ENCODE measurements at places on chromosomes 1 and 21. TPM values are rescaled to one million over a fixed set of nuclear protein-coding genes. Genes with fewer than 3 reads are reported as not detected.
A peak's percentile ranks its signal among the peaks of the same experiment; 100 is the strongest.

GRCh38 chr1:201480231-201481003, 11.4 kb upstream of the PHLDA3 start:
- DNase-seq: peak; percentile 95

Gene PTGER3
- total RNA-seq: 3.7 TPM

DNA sequence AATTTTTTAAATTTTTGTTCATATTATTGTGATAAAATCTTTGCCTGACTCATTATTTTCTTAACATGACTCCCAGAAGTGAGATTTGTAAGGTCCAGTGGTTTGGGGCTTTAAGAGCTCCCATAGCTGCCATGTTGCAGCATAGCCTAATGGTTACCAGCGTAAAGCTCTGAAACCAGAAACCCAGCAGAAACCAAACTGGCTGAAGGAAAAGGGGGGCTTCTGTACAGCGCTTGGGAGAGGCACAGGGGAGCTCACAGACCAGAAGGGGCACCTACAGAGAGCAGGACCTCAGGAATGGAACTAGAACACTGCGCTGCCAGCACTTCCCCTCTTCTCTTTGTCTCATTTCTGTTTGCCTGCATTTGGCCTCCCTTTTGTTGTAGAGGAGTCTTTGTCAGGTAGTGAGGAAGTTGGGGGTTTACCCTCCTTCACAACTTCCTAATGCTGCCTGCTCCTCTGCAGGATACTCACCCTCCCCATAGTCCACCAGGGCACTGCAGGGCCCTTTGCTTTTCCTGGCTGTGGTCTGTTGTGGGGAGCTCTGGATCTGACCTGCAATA, 2.6 kb upstream of the PYCR2 start:
- DNase-seq: no peak

Gene SIM2
- 0.07 TPM for total RNA-seq

- peak; percentile 87 for DNase-seq
Measured at GRCh38 chr1:230867903-230868735, at the start of gene C1orf198. TSS of gene C1orf198 (minus strand) at chr1:230868521. CDS start at chr1:230868512, 9 bp downstream.

DNA sequence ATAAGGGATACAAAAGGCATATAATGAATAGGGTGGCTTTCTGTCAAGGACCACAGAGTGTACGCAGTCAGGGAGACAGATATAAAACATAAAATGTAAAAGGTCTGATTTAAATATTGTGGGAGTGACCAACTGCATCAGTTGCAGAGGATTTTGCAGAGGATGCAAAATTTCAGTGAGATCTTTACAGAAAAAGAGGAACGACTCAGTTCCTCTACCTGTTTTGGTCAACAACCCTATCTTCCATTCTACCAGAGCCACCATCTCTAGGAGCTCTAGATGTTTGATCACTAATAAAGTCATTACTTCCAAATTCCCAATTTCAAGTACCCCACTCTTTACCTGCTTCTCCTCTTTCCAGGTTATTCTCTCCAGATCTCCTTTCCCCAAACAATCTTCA, 16.5 kb downstream of the SOD1 start:
- DNase-seq: no peak

DNA sequence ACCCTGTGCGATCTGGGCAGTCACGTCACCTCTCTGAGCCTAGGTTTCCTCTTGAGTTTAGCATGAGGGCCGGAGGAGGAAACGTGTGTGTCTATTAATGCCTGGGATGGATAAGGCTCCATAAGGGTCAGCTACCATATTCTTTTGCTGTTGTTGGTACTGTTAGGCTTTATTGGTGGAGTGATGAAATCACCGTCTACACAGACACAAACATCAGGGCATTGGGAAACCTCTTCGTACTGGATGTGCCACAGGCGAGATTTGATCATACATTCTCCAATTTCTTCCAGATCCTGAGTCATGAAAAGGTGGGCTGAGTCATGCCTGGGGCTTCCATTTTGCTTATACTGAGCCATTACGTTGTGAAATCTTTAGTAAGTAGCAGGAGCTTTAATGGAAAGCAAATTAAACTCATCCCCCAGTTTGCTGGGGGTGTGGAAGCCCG, 24.9 kb upstream of the GRHL3 start:
- DNase-seq: no peak

Gene RPE65
- total RNA-seq: not detected

Gene TMEM201
- total RNA-seq: 5.1 TPM

- no peak for DNase-seq
Measured at GRCh38 chr1:107530543-107530942, 389.7 kb downstream of the NTNG1 start.

DNA sequence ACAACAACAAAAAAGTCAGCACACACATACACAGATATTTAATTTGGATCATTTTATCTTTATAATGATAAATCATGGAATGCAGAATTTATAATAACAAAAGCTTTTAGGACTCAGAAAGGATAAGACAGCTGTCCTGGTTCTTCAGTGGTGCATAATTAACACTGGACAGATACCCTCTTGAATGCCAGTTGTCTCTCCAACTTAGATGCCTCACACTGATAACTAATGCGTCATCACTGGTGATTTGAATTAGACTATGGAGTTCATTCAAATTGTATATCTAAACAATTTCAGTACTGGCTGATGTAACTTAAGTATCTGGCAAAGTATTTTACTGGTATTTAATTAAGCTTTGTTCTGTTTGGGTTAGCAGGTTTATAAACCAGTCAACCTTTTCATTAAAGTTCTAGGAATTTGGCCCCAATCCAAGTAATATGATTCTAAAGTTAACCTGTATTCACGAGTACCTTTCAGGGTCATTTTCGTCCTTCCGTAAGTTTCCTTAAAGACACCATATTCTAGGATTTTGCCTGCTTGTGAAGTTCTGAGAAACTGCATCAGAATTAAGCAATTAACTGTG, 1199.5 kb upstream of the TMPRSS15 start:
- DNase-seq: no peak

- no peak for DNase-seq
Measured at GRCh38 chr1:16986962-16987361, 6.5 kb upstream of the MFAP2 start.

DNA sequence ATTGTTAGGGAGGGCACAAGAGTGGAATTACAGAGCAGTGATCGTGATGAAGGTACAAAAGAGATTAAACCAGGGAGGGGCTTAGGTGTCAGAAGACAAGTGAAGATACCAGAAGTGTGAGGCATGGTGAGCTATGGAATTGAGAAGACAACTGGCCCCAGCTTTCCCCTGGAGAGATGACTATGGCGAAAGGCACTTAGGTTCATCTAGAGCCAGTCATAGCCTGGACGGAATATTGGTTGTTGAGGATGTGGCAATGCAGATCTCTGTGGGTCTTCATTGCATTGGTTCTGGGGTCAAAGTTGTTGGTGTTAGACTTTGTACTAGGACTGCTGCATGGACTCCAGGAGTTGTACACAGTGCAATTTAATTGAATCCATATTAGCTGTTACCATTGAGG, 115.7 kb downstream of the FASLG start:
- no peak for DNase-seq

DNA sequence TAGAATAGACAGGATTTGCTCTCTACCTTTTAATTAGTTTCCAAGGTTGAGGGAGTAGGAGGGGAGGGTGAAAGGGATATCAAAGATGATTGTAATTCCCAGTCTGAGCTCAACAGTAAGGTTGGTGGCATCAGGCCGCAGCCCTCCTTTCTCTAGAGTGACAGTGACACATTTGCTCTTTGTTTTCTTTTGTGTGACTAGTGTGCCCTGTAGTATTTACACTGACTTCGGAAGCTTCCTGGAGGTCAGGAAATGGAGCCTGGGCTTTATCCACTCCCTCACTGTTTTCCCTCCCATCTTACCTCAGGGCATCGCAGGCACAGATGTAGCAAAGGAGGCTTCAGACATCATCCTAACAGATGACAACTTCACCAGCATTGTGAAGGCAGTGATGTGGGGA, 44.7 kb upstream of the LAX1 start:
- DNase-seq: no peak

- peak; percentile 71 for DNase-seq
Measured at GRCh38 chr1:213374369-213374768, 323.3 kb downstream of the RPS6KC1 start.

GRCh38 chr1:30879940-30880677, 28.4 kb downstream of the SDC3 start:
- no peak for DNase-seq

- DNase-seq: peak; percentile 64
Measured at GRCh38 chr1:83901547-83902155, 97.3 kb downstream of the TTLL7 start.

- no peak for DNase-seq
Measured at GRCh38 chr1:111625276-111625675, 5.7 kb downstream of the RAP1A start.

- no peak for DNase-seq
Measured at GRCh38 chr1:207873055-207873890, 37.7 kb downstream of the CD34 start.

Gene KCNN3
- total RNA-seq: 2.5 TPM

- no peak for DNase-seq
Measured at GRCh38 chr1:34970829-34971228, 14.3 kb downstream of the TMEM35B start.

Gene IFI44L
- total RNA-seq: 2.1 TPM

All from colonic mucosa (tissue), 4 donors.